Activated CD4-positive, alpha-beta T cell treated with anti-CD3 and anti-CD28 coated beads, Interleukin-10, Interleukin-2, amounts not matched to agents 100 ng/mL and 50 ng/mL, durations not matched to agents 16 hours and 8 hours (primary cell): ENCODE measurements at places on chromosomes 2 and 18.

GRCh38 chr2:11506611-11506969 lies 27.3 kb upstream of the GREB1 start:
- DNase-seq, result no peak

DNA sequence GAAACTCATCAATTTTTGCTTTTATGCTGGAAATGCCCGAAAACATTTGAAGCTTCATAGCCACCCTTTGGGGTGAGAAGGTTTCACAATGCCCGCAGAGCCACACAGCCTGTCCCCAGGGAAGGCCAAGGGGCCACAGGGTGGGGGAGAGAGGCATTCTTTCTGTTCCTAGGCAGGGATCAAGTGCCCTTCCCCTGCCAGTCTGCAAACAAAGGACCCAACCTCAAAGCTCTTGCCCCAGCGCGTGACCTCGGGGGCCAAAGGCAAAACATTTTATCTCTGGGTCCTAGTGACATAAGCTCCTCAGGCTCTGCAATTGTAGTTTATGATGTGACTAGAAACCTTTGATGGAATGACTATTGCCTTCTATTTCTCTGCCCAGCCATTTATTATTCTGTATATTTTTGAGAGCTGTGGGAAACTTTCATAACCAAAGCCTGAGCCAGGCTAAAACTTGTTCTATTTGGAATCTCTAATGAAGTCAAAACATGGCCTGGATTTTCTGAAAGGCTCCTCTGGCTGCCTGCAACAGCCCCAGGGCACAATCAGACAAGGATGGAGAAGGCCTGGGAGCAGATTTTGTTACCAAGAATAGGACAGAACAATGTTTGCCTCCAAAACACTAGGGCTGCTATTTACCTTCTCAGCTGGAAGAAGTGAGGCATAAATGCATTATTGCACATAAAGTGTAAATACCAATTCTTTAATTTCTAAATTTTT lies 137.2 kb upstream of the KCTD1 start:
- DNase-seq, result no peak

GRCh38 chr2:242048479-242048878 lies 178.9 kb downstream of the RTP5 start:
- DNase-seq, result no peak

DNA sequence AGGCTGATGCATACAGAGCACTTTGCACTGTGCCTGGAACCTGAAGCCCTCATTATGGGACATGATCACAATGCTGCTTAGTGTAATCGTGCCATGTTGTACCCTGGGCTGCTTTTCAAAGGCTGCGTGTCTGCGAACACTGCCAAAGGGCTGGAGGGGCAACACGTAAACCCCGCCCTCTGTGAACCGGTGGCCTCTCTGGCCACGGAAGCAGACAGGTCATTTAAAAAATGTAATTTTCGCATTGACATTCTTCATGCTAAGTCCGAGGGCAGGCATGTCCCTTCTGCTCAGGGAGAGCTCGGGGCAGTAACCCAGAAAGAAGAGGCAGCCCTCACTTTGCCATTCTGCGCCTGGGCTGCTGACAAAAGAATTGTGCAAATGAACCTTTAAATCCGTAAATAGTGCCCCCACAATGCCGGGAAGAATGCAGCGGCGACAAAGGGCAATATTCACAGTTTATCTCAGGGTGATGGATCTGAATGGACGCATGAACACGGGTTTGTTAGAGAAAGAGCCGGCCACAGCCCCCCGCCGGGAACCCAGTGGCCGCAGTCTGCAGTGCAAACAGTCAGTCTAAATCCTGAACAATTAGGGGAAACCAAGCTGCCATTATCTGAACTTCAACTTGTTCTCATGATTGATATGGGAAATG lies 226.1 kb downstream of the MYCN start:
- no peak for DNase-seq

GRCh38 chr2:207241198-207241597 lies 75.5 kb upstream of the KLF7 start:
- peak; percentile 89 for DNase-seq

GRCh38 chr2:79235135-79235534 lies 75.6 kb upstream of the REG3A start:
- no peak for DNase-seq

- DNase-seq, result no peak
Observed at GRCh38 chr2:239467956-239468490, 67.2 kb upstream of the HDAC4 start.
